Skeletal muscle cell (primary cell): ENCODE measurements at places on chromosomes 12 and 14.

GRCh38 chr14:105853089-105853906, 326.9 kb downstream of the TMEM121 start:
- DNase-seq = no peak

GRCh38 chr14:22819151-22819988, 4.1 kb upstream of the SLC7A7 start:
- no peak for DNase-seq

GRCh38 chr12:106118-106591, 39.6 kb downstream of the IQSEC3 start:
- no peak for DNase-seq

- DNase-seq = no peak
Measured at GRCh38 chr12:114668151-114668885, 15.7 kb downstream of the TBX3 start.

DNA sequence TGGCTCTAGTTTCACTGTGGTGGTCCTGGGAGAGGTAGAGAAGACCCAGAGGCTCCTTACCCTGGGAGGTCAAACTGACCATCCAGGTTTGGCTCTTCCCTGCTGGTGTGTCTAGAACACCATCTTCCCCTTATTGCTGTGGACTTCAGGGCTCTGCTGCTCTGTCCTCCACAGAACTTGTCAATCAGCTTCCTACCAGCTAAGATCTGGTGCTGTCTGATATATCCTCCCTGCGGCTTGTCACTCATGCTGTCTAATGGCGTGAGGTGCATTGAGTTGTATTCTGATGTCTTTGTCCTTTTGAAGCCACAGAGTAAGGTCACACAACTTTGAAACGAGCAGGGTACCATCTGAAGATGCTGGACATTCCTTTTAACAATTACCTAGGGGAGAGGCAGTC, 7.2 kb upstream of the C1RL start:
- DNase-seq = no peak
